ENCODE measurements at places on chromosomes 2 and 18.

GRCh38 chr2:215668378-215668775, 232.5 kb upstream of the FN1 start:
- DNase-seq: no peak

DNA sequence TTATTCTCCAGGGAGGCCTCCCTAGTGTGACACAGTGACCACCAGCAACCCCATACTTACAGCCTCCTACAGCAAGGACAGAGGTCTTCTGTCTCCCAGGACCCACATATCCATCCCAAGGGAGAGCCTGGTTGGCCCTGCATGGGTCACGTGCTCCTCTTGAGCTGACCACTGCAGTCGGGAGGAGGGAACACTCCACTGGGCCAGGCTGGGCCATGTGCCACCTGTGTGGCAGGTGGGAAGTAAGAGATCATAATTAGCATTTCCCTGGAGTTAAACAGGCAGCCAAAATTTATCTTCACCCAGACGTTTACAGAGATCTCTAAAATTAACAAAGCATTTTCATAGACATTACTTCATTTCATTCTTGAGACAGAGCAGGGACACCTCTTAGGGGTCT, 33.4 kb upstream of the MLPH start:
- no peak for DNase-seq

DNA sequence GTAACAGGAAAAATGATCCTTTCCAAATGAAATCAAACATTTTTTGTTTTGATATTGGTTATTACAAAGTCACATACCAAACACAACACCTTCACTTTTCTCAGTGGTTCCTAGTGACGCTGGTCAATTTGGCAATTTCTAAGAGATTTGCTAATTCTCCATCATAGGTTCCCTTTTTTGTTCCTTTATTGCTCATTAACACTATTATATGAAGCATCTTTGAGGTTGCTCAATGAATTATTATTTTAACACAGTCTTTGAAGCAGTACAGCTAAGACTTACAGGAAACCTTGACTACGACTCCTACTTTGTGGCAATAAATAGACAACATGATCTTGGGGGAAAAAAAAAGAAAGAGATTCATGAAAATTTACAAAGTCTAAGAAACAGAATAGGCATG, 152.2 kb upstream of the VRK2 start:
- DNase-seq: no peak

DNA sequence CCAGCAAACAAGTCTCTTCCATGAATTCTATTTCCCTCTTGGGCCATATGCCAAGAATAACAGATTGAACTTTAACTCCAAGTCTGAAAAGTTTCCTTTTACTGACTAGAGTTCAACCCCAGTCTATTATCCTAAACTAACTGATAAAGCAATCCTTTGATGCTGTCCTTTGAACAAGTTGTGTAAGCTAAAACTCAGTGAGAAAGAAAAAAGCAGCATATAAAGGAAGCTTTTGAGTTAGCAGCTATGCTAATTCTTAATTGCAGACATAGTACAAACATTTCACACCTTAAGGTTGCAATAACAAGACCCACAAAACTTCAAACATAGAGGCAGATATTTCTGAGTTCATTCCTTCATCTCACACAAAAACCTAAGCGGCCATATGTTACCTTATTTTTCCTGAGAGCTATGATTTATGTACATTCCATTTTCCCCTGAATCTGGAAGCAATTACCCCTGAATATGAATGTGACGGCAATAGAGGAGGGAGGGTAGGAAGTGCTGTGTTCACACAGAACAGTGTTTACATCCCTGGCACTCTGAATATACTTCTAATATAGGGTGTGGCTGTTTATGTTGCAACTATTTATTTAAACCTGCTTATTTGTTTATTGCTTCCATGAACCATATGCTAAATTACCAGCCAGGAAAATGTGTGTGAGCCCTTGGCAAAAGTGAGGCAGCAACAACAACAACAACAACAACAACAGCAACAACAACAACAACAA, 180.6 kb downstream of the IRS1 start:
- DNase-seq: no peak

DNA sequence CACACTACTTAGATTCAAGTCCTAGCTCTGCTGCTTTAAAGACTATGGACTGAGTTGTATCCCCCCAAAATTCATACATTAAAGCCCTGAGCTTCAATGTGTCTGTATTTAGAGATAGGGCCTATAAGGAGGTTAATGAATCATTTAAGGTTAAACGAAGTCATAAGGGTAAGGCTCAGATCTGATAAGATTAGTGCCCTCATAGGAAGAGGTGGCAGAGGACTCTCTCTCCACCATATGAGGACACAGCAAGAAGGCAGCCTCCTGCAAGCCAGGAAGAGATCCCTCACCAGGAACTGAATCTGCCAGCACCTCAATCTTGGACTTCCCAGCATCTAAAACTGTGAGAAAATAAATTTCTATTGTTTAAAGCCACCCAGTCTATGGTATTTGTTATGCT, 3.1 kb upstream of the CYTIP start:
- DNase-seq: no peak

DNA sequence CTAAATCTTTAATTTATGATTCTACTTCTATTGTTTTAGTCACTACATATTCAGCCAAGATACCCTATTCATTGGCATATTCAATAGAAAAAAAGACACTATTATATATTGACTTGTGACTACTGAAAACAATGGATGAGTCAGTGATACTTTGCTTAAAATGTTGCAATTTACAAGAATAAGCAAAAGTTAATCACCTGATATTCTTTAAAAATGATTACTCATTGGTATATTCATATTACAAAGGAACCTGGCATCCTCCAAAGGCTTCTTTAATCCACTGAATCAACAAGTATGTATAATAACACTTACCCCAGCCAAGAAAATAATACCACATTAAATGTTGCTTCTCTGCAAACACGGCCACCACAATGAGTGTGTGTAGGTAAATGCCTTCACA, 87.8 kb downstream of the CALCRL start:
- no peak for DNase-seq

GRCh38 chr2:53793261-53793660, 6.4 kb downstream of the ERLEC1 start:
- no peak for DNase-seq

GRCh38 chr18:8368512-8369217, 240.6 kb upstream of the RAB12 start:
- no peak for DNase-seq

GRCh38 chr2:46689993-46690392, 210.6 kb downstream of the TMEM247 start:
- DNase-seq: no peak

DNA sequence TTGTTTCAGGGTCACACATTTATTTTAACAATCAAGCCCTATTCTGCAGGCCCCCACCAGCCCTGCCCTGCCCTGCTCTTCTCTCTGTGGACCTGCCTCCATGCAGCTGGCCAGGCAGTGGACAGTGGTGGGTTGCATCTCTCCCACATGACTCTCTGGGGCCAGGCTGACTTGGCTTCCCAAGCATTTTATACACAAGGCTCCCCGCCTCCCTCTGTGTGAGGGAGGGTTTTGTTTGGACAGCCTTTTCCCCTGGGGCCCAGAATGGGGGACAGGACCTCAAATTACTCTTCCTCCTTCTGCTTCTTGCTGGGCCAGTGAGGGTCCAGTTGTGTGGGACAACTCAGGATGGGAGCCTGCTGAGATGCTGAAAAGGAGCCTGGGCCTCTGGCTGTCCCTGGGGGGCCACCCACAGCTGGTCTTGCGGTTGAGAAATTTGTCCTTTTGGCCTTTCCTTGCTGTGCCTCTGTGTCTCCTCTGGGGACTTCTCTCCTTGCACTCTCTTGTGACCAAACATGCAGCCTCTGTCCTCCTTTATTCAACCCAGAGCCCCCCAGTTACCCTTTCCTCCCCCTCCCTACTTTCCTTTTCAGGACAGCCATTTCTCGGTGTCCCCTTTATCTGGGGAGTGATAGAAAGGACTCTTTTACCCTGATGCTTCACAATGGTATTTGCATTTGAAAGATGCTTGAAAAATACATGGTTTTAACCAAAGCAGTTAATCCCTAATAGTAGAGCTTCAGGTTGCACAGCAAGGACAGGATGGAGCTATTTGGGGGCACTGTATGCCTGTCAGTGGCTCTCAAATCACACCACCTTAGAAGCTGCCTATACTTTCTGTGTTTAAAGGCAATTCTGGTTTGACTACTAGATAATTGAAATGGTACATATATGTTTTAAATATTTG, 151.1 kb downstream of the FHOD3 start:
- no peak for DNase-seq

DNA sequence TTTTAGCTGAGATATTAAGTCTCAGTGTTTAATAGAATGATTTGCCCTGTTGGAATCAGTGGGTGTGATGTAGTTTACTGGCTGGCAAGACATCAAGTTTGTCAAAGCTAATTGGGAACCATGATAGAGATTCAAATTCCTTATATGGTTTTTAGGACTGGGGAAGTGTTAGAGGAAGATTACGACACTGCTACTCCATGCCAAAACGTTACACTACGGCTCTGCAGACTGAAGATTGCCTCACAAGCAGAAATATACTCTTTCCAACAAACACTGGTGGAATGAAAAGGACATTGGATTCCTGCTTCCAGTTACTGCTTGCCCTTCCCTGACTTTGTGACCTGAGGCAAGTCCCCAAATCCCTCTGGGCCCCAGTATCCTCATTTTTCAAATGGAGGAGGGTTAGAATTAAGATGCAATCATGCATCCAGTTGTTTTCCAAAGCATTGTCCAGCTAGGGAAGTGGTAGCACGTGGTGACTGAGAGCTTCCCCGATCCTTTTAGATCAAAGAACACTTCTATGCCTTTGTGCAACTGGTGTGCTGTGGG, 147.6 kb downstream of the CDC42EP3 start:
- DNase-seq: peak; percentile 40

DNA sequence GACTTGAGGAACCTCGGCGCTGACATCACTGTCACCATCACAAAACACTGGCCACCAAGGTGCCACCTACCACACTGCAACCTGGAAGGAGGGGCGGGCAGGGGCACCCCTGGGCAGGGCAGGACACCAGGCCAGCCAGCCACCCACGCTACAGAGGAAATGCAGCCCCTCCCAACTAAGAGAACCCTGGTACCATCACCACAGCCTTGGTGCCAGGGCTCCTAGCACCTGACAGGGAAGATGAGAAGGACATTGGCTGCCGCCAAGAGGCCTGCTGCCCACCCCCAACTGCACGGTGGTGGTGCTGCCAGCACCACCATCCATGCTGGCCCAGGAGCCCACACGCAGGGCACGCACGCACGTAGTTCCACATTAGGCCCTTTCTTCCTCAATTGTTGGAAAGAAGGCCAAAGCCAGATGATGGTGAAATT, 88.7 kb downstream of the HDAC4 start:
- DNase-seq: no peak

- DNase-seq: no peak
Observed at GRCh38 chr2:20351555-20352229, 1.0 kb upstream of the PUM2 start.

DNA sequence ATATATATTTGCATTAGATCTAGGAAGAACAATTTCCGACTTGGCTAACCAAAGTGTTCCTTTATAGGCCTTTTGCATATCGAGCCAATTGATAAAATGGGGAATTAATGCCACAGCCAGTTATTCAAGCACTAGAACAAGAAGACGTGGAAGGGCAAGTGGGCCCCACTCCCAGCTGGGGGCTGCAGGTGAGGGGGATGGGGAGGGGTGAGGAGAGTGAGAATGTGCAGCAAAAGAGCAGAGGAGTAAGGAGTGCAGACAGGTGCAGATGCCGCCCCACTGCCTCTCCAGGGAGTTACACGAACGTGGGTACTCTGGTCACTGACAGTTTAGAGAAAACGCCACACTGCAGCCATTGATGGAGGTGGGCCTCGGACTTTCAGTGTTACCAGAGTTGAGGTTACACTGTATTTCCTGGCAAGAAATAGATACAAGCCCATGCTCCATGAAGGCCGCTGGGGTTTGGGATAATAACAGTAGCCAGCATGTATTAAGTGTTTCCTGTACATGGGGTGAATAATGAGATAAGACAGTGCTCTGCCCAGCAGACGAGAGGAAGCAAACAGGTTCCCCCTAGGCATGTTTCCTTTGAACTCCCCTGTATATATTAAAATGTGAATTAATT, 40.9 kb downstream of the GORASP2 start:
- DNase-seq: no peak

GRCh38 chr2:58035352-58035751, 11.3 kb upstream of the VRK2 start:
- DNase-seq: no peak

DNA sequence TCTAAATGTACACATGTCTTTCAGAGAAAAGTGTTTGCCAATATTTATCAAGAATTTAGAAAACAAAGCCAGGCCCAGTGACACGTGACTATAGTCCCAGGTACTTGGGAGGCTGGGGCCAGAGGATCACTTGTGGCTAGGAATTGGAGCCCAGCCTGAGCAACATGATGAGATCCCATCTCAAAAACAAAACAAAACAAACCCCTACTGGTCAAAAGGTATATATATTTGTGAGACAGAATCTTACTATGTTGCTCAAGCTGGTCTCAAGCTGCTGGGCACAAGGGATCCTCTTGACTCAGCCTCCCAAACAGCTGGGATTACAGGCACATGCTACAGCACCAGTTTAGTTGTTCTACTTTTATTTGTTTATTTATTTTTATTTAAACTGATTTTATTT, 79.2 kb downstream of the ZDBF2 start:
- no peak for DNase-seq

DNA sequence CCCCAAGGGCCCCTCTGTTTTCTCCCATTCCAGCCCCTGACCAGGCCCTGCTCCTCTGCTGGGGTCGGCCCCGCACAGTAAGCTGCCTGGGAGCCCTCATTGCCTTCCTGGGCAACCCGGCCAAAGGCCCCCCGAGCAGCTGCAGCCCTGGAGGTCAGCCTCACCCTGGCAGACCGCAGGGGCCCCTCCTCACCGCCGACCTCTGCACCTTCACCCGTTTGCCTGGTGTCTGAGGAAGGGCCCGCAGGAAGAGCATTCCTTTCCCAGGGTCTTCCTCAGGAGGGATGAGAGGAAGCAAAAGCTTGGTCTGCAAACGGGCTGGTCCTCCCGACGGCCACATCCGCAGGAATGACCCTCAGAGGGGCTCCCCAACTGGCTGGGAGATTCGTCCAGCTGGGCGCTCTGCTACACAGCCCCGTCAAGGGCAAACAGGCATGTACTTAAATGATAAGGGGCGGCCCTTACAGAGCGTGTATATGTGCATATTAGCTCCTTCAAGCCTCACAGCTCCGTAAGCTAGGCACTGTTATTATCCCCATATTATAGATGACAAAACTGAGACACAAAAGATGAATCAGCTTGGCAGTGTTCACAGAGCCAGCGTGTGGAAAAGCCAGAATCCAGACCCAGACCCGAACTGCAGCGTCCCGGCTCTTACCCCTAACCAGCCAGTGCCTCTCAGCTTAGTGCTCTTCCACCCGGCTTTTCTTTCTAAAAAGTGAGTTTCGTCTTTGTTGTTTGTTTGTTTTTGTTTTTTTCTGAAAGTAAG, 52.8 kb downstream of the SLC4A1AP start:
- DNase-seq: no peak

All from brain (organoid and tissue), 16 donors.